ENCODE measurements at places on chromosomes 16 and 17. TPM values are rescaled to one million over a fixed set of nuclear protein-coding genes. Genes with fewer than 3 reads are reported as not detected.

LRRC37A gene
- 3.3 TPM for total RNA-seq

RIPOR1 gene
- total RNA-seq, result 33.1 TPM

POLR2C gene
- total RNA-seq, result 81.8 TPM

SALL1 gene
- total RNA-seq, result 14.7 TPM

SMTNL2 gene
- 33.9 TPM for total RNA-seq

FBXW10B gene
- total RNA-seq, result 0.50 TPM

MT1A gene
- total RNA-seq, result not detected

TNFRSF13B gene
- not detected for total RNA-seq

KCNAB3 gene
- 3.2 TPM for total RNA-seq

SYNGR2 gene
- 16.7 TPM for total RNA-seq

TLCD2 gene
- 2.1 TPM for total RNA-seq

LCAT gene
- 5.8 TPM for total RNA-seq

FOXN1 gene
- total RNA-seq, result not detected

C16orf54 gene
- 1.1 TPM for total RNA-seq

DCTN5 gene
- 53.2 TPM for total RNA-seq

ITGAL gene
- 4.9 TPM for total RNA-seq

SLC5A2 gene
- total RNA-seq, result 1.3 TPM

ATXN7L3 gene
- 47.4 TPM for total RNA-seq

DNAAF8 gene
- total RNA-seq, result 4.1 TPM

DYNC1LI2 gene
- total RNA-seq, result 194 TPM

KCNH4 gene
- 0.30 TPM for total RNA-seq

CDR2 gene
- 22.2 TPM for total RNA-seq

CTF1 gene
- total RNA-seq, result 0.79 TPM

TEX14 gene
- total RNA-seq, result 0.30 TPM

RNF112 gene
- 9.7 TPM for total RNA-seq

SCGB1C2 gene
- total RNA-seq, result not detected

TMEM98 gene
- 62.7 TPM for total RNA-seq

RAB37 gene
- 6.9 TPM for total RNA-seq

ADORA2B gene
- total RNA-seq, result 35.0 TPM

HOXB7 gene
- total RNA-seq, result 16.6 TPM

MPO gene
- 71.2 TPM for total RNA-seq

CCL4 gene
- 4.8 TPM for total RNA-seq

ITGB3 gene
- 3.6 TPM for total RNA-seq

NPIPB8 gene
- total RNA-seq, result 0.72 TPM

KIAA0513 gene
- 39.8 TPM for total RNA-seq

PARD6A gene
- 7.2 TPM for total RNA-seq

WNT3 gene
- total RNA-seq, result 4.0 TPM

KCNG4 gene
- total RNA-seq, result 0.30 TPM

CCL1 gene
- not detected for total RNA-seq

DEXI gene
- 44.0 TPM for total RNA-seq

MT1X gene
- total RNA-seq, result 15.0 TPM

RILP gene
- total RNA-seq, result 7.3 TPM

GFOD2 gene
- total RNA-seq, result 26.1 TPM

CCDC200 gene
- total RNA-seq, result 0.55 TPM

ABI3 gene
- total RNA-seq, result 1.4 TPM

MYH8 gene
- total RNA-seq, result 0.28 TPM

LMF1 gene
- total RNA-seq, result 18.1 TPM

Measured in spinal cord (tissue), 10 donors.